ENCODE measurements at places on chromosomes 16 and 17.

DNA sequence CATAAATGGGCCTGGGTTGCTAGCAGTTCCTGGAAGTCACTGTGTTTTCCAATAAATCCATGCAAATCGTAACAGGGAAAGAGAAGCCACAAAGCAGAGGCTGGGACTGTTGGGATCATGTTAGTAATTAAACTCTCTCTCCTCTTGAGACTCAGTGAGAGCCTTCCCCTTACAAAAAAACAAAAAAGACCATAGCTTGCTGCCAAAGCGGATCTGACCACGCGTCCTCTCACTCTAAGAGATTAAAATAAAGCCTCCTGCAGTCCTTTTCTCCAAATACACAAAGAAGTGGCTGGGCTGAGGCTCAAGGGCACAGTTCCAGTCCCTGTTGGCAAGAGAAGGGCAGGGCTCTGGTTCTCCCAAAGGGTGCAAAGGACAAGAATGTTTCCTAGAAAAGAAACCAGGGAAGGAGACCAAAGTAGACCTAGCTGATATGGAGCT lies 38.5 kb downstream of the PIGL start:
- no peak for DNase-seq

- no peak for DNase-seq
Observed at GRCh38 chr17:37671824-37672547, 28.7 kb upstream of the DDX52 start.

- DNase-seq: no peak
Observed at GRCh38 chr16:14057878-14058382, 13.2 kb upstream of the MRTFB start.

DNA sequence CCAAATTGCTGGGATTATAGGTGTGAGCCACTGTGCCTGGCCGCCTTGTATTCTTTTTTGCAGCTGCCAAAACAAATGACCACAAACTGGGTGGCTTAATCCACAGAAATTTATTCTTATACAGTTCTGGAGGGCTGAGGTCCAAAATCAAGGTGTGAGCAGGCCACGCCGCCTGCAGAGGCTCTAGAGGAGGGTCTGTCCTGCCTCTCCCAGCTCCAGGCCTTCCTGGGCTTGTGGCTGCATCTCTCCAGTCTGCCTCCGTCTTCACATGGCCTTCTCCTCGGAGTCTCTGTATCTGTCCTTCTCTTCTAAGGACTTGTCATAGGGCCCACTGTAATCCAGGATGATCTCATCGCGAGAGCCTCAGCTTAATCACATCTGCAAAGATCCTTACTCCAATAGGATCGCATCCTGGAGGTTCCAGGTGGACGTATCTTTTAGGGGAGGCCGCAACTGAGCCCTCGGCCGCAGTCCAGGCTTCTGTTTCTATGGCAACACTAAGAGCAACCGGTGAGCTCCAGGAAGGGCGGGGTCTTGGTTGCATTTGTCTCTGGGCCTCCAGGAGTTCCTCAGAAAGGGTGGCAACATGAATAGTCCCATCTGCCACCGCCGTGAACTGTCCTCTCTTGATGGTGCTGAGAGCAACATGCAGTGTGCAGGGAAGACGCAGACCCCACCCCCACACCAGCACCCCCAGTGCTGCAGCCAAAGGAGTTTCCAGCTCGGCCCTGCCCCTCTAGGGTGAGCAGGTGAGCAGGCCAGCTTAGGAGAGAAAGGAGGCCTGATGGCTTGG lies 29.5 kb upstream of the CREBBP start:
- DNase-seq: no peak

DNA sequence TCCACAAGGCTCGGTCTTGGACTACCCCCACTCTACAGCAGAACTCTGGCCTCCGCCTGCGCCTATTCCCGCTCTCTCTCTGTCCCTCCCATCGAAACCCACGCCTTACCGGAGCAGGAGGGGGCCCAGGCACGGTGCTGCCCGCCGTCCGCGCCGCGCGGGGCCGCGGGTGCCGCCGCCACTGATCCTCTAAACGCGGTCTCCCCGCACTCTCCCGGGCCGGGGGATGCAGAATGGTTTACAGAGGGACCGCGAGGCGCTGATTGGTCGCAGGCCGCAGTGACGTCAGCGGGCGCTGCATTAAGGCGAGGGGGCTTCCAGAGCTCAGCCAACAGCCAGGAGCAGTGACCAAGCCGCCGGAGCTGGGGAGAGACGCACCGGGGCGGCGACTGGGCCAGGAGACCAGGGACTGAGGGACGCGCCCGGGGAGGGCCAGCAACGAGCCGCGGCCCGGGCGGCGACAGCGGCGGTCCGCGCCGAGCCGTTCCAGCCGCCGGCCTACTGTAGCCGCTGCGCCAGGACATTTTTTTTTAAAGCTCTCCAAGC lies 747 bp upstream of the LHX1 start:
- no peak for DNase-seq

DNA sequence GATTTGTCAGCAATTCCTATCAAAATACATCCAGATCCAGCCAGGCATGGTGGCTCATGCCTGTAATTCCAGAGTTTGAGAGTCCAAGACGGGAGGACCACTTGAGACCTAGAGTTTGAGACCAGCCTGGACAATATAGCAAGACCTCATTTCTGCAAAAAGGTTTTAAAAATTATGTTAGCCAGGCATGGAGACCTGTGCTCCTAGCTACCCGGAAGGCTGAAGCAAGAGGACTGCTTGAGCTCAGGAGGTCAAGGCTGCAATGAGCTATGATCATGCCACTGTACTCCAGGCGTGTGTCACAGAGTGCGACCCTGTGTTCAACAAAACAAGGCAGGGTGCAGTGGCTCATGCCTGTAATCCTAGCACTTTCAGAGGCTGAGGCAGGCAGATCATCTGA lies 215.2 kb downstream of the CPPED1 start:
- DNase-seq: no peak

DNA sequence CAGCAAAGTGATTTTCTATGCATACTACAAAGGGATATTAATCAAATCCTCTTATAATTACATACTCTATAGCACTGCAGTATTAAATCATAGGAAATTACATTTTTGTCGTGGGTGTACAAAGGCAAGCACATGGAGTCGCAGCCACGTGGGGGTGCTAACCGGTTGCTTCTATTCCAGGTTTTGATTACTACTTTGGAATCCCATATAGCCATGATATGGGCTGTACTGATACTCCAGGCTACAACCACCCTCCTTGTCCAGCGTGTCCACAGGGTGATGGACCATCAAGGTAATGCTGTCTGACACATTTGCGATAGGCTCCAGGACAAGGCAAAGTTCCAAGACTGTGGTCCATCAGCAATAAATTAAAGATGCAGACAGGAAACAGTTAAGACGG lies 60.1 kb downstream of the ARSG start:
- DNase-seq: no peak

DNA sequence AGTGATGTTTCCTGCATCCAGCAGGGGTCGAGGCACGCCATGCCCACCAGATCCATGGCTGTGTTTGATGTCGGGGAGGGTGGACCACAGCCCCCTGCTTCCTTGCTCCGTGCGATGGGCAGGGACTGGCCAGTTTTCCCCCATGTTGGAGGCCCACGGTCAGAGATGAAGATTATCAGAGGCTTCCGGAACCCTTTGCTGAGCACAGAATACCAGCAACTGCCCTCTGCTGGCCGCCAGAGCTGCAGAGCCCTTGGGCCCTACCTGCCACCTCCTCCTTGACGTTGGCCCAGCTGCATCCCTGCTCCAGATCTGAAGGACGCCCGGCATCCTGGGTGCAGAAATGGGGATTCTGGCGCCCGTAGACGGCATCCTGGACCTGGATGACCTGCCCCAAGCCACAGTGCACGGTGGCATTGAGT lies 23.7 kb upstream of the BCO1 start:
- no peak for DNase-seq

DNA sequence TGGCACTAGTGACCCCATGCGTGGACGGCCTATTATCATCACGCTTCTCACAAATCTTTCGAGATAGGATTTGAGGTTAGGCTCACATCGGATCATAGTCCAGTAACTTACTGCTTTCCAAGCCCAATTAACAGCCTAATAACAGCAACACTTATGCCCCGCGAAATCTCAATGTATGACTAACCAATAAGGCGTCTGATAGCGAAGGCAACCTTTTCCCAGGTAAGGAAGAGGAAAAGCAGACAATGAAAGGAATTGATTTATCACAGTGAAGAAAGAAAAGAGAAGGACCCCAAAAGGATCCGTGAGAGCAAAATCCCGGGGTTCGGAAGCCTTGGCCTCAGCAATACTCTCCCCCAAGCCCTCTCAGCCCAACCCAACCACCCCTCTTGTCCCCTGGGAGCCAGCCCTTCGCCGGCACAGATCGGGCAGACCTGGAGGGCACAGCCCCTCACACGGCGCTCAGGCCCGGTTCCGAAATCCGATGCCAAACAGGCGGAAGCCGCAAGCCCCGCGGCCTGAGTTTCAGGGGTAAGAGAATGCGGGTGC lies 534 bp downstream of the GPATCH8 start:
- no peak for DNase-seq

DNA sequence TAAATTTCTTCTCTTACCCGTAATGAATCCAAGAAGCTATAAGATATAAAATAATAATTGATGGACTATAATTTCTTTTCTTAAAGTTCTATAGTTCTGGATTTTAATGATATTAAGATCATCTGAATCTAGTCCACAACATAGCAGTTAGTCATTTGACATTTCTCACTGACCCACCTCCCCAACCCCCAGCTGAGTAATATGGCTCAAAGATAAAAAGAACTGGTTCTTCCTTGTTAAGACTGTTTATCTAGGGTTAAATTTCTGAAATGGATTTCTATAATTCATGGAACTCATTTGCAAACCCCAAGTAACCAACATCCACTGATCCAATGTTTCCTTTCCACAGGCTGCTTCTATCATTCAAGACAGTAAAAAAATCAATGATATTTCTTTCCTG lies 133.9 kb upstream of the SOX9 start:
- no peak for DNase-seq

- DNase-seq: no peak
Observed at GRCh38 chr16:31128711-31129567, 6.6 kb downstream of the PRSS8 start.

GRCh38 chr16:69921127-69921526 lies 30.0 kb upstream of the CLEC18A start:
- DNase-seq: no peak

DNA sequence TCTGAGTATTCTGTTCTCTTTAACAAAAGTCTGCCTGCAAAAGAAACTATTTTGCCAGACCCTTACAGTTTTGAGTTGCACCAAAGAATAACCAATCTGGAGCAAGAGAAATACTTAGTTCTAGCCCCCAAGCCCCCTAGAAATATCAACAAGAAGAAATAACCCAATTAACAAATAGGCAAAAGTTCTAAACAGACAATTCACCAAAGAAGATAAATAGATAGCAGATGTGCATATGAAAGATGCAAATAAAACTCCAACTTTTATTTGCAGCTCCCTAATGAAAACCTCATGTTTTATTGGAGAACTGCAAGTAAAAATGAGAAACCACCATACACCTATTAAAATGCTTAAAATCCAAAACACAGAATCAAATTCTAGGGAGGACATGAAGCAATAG lies 1308.0 kb downstream of the CDH11 start:
- no peak for DNase-seq

DNA sequence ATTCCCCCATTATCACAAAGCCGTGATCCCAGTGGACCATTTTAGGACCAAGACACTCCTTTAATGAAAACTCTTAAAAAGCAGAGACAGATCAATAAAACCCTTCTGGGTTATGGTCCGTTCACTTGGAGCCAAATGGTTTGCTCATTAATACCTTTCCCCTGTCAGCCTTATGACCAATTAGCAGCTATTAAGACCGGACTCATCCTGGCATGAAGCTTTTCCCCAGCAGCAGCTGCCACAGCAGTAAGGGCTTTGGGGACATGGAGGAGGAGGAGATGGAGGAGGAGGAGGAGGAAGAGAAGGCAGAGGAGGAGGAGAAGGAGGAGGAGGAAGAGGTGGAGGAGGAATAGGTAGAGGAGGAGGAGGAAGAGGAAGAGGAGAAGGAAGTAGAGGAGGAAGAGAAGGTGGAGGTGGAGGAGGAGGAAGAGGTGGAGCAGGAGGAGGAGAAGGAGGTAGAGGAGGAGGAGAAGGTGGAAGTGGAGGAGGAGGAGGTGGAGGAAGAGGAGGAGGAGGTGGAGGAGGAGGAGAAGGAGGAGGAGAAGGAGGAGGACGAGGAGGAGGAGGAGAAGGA lies 50.1 kb upstream of the IRX3 start:
- no peak for DNase-seq
